DMS79 treated with DMSO at 0.1 percent for 48 hours (cell line): ENCODE measurements at places on chromosomes 2 and 18.

DNA sequence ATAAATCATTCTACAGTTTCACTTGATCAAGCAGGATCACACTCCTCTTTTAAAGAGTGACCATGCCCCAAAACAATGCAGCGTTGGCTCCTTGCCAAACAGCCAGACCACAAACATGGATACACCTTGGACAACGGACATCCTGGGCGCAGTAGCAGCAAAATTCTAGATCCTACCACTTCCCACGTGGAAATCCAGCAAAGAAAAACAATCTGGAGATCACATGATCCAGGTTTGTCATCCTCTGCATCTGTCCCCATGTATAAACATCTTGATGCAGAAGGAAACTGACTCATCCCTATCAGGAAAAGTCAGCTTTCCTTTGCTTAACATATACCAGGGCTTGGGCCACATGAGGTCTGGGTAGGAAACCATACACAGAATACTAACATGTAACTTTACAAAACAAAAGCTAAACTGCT lies 53.1 kb downstream of the ZNF521 start:
- no peak for DNase-seq

DNA sequence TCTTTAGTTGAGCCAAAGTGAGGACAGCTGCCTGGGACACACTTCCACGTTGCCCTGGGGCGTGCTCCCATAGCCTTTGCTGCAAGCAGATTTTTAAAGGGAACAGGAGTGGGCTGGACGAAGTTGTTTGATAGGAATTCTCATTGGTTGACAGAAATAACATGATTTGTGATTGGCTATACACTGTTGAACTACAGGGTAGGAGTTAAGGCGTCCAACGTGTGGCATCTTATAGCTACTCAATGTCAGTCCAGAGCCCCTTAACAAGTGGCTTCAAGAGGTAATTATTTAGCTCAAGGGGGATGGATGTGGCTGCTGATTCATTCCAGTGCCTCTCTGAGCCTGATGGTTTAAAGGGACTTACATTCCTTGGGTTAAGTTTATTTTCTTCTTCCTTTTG lies 65.5 kb downstream of the ACAA2 start:
- peak; percentile 84 for DNase-seq

DNA sequence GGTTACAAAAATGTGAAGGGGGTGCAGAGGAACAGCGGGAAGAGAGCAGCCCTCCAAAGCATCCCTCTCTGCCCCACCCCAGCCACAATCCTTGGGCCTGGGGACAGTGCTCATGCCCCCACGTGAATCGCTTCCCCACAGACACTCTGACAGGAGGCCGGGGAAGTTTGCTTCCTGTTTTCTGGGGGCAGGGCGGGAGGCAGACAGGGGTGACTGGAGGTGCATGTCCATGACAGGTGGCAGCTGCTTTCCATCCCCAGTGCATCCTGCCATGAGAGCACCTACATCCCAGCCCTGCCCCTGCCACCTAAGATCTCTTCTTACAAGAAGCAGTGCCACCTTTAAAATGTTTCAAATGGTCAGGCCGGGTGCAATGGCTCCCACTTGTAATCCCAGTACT lies 47.2 kb upstream of the UBE2F start:
- no peak for DNase-seq

- no peak for DNase-seq
These were observed 262.5 kb downstream of the CDH20 start for GRCh38 chr18:61595615-61596251.

GRCh38 chr2:172172513-172173173 lies 69.9 kb upstream of the DLX2 start:
- DNase-seq, result peak; percentile 74

DNA sequence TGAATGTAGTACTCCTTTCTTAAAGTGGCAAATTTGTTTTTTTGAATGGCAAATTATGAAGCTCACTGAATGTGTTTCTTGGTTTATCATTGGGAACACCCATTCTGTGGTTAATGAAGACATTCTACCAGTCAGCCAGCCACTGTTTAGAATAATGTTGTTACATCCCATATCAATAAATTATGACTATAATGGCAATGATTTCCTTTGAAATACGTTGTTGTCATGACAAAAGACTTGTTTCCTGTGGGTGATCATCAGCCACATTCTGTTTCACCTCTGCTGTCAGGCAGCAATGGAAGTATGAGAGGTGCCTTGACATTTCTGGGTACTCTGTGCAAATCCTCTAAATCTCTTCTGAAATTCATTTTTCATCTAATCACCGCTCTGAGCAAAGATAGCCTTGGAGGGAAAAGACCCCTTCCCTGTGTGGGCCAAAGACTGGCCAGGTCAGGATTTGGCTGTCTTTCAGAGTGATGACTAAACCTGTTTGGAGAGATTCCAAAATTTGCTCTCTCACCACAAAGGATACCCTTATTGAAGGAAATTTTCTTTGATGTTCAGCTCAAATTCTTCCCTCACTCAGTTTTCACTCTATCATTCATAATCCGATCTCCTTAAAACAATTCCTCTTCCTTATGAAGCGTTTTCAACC lies 869.2 kb downstream of the BCL11A start:
- no peak for DNase-seq

DNA sequence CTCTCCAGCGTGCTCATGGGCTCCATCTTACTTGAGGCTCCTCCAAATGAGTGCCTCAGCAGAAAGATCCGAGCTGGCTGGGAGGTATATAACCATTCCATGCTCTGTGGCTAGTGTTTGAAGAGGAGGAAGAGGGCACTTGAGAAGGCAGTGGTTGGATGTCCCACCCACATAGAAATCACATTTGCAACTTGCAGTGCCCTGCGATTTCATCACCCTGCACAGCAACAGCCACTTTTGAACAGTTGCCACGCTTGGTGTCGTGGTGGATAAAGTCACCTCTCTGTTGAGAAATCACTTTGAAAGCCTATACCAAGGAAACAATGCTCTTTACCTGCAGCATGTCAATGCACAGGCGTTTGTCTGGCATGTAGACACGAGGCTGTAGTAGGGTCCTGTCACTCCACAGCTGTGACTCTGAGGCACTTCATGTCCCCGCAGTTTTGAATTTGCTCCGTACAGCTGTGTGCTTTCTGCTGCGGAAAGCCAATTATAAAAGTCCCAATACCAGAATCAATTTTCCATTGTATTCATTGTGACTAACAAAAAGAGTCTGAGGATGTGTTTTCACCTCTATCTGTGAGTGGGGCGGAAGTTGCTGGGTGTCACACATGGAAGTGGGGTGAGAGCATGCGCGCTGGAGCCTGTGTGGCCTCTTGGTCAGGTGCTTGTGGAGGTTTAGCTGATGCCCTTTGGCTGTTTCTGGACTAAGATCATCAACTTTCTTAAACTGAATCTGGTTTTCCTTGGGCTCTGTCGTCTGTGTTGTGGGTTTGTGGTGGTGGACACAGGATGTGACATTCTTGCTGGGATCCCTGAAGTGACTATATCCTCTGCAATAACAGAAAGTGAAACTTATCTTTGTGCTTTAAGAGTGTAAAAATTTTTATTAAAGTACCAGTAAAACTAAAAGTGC lies 2.8 kb downstream of the CNDP2 start:
- DNase-seq, result peak; percentile 72

- DNase-seq, result no peak
These were observed 239.5 kb upstream of the REV1 start for GRCh38 chr2:99729104-99730025.

- no peak for DNase-seq
These were observed 45.9 kb upstream of the TXNDC2 start for GRCh38 chr18:9839853-9840252.

DNA sequence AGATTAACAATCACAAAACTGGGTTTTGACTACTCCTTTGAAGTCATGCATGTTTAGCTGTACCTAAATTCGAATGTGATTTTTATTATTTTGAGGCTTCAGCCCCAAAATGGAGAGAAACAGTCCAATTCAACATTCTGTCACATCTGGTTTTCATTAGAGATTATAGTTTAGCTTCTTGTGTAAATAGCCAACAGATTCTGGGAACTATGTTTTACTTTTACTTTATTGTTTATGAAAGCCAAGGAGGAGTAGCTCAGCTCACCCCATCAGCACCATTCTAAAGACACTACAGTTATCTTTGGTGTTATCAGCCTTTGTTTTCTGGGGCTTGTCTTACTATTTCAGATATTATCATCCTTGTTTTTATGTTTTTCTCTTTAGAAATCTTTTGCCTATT lies 465.0 kb upstream of the CWC22 start:
- no peak for DNase-seq

- peak; percentile 43 for DNase-seq
These were observed 18.3 kb downstream of the MAIP1 start for GRCh38 chr2:199973703-199974102.

- peak; percentile 38 for DNase-seq
These were observed 66.3 kb downstream of the EMX1 start for GRCh38 chr2:72983500-72984161.

GRCh38 chr2:178194600-178195389 lies 483 bp downstream of the OSBPL6 start:
- peak; percentile 67 for DNase-seq

DNA sequence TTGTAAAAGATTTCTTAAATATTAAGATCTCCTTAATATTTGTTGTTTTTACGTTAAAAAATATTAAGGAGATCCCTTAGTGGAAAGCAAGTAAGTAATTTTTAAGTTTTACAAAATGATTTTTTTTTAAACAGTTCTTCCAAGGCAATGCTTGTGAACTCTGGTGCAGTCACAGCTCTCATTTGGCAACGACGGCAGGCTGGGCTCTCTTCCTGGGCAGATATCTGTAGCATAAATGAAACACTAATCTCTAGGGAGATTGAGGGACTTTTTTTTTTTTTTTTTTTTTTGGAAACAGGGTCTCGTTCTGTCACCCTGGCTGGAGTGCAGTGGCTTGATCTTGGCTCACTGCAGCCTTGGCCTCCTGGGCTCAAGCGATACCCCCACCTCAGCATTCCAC lies 38.5 kb downstream of the GORASP2 start:
- DNase-seq, result no peak
